ENCODE measurements at places on chromosomes 1 and 21.

GRCh38 chr1:240577095-240577494, 34.9 kb downstream of the GREM2 start:
- no peak for DNase-seq

DNA sequence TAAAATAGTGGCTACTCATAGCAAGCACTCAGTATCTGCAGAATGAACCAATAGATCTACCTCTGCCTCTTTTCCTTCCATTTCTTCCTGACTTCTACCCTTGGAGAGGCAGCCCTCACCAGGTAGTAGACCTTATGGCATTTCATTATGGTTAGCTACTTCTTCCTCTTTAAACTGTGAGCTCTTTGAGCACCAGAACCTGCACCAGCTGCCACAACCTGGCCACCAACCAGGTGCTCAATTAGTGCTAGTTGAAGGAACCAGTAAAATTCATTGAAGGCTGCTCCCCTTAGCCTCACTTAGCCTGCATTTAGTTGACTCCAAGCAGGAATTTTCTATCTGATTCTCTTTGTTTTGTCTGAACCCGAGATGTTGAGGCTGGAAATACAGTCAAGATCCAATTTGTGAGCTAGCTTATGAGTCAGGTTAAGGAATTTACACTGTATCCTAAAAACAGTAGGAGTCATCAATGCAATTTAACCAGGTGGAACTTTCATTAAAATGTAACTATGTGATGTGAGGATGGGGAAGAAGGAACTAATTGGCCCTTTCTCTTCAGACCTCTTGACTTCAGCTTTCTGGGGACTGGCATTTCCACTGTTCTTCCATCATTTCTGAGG, 81.5 kb upstream of the UBE2U start:
- DNase-seq = no peak

- peak; percentile 45 for DNase-seq
Observed at GRCh38 chr1:17437580-17438317, 1.7 kb downstream of the RCC2 start.

DNA sequence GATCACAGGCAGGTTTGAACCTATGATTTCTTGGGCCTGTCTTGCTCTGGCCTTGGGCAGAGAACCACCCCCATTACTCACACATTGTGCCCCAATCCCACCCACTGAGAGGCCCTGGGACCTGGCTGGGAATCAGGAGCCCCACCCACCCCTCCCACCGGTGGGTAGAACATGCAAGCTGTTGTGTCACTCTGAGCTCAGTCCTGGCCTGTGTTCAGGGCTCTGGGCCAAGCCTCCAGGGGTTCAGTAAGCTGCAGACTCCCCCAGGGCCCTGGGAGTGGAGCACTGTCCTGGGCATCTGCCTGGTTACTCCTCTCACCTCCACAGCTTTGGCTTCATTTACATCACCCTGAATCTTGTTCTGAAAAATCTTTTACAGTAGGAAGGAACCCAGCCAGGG, 270.5 kb downstream of the RRAGC start:
- DNase-seq = no peak

GRCh38 chr1:208053661-208054060, 142.7 kb upstream of the CD34 start:
- DNase-seq = no peak

DNA sequence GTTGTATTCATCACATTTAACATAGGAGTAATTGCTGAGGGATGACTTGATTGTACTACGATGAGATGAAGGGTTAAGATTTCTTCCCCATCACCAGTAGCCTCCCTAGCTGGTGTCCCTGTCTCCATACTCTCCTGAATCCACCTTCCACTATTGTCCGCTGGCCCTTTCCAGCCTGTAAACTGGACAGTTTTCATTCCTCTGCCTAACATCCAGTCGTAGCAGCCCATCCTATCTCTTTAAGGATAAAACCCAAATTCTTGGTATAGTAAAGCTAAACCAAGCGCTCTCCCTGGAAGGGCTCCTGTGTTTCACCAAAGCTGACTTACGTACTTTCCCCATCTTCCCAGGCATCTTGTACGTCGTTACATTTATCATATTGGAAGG, 670 bp downstream of the COX20 start:
- DNase-seq = no peak

DNA sequence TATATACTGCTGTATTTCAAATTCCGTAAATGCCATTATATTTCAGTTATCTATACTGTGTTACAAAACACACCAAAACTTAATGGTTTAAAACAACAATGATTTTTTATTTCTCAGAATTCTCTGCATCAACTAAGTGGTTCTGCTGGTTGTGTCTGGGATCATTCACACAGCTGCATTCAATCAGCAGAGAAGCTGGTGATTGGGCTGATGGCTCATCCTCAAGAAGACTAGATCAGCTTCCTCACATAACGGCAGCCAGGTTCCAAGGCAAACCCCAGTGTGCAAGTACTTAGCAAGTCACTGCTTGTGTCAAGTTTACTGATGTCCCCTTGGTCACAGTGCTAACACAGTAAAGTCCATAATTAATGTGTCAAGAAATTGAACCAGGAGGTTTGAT, 86.3 kb upstream of the VANGL1 start:
- no peak for DNase-seq

DNA sequence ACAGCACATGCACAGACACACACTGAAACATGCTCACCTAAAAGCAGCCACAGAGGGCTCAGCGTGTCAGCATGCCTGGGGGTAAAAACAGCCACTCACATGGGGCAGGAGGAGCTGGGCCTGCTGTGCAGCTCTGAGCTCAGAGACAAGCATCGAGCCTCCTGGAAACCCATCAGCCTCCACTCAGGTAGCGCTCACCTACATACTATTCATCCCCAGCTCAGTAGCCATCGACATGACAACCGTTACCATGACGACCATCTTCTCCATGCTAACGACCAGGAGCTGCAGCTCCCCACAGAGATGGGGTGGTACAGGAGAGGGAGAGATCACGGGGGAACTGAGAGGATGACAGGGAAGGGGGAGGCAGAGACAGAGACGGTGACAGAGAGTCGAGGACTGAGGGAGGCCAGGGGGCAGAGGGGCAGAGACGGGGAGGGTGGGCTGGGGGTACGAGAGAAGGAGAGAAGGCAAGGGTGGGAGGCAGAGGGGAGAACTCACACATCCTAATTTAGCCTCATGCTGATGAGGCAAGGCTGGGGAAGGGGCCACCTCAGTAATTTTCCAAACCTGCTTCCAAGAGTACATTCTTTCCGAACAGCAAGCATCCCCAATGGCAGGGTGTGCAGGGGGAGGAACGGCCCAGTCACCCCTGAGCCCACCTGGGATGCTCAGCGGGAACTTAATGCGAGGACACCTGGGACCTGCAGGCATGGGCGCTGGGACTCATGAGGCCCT, 28.4 kb downstream of the SDC3 start:
- DNase-seq = peak; percentile 42

GRCh38 chr1:201108614-201109013, 3.6 kb downstream of the CACNA1S start:
- no peak for DNase-seq

DNA sequence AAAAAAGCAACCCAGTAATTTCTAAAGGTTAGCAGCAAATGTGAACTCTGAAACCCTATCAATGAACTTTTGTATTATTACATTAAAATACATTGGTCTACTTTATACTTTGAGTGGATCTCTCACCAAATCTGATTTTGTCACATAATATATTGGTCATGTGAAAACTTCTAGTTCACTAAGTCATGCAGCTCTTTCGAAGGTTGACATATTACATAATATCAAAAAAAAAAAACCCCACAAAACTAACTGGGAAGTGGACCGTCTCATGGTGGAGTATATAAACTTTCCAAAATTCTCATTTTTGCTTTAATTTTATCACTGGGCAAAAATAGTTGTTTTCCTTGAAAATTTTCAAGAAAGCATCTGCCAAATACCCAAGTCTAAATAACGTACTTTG, 50.4 kb downstream of the GATAD2B start:
- no peak for DNase-seq

GRCh38 chr21:28834335-28835238, 158.1 kb downstream of the LTN1 start:
- DNase-seq = no peak

DNA sequence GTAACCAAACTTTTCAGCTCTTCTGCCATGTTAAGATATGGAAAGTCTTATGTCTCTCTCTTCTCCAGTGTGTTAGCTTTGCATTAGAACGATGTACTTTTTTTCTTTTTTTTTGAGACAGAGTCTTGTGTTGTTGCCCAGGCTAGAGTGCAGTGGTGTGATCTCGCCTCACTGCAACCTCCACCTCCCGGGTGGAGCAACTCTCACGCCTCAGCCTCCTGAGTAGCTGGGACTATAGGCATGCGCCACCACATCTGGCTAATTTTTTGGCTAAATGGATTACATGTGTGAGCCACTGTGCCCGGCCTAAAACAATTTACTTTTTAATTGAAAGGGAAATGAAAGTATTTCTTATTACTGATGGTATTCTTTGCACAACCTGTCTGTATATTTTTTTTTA, 35.8 kb downstream of the SPEN start:
- DNase-seq = no peak

Measured in NCI-H510A (cell line).